ENCODE measurements at places on chromosomes 6 and 20. TPM values are rescaled to one million over a fixed set of nuclear protein-coding genes. Genes with fewer than 3 reads are reported as not detected.

- no peak for DNase-seq
These were observed 193.6 kb downstream of the EDN1 start for GRCh38 chr6:12483712-12484111.

GRCh38 chr6:137724018-137724403, 143.0 kb upstream of the TNFAIP3 start:
- no peak for DNase-seq

GRCh38 chr6:54074578-54075195, 36.6 kb upstream of the MLIP start:
- no peak for DNase-seq

DNA sequence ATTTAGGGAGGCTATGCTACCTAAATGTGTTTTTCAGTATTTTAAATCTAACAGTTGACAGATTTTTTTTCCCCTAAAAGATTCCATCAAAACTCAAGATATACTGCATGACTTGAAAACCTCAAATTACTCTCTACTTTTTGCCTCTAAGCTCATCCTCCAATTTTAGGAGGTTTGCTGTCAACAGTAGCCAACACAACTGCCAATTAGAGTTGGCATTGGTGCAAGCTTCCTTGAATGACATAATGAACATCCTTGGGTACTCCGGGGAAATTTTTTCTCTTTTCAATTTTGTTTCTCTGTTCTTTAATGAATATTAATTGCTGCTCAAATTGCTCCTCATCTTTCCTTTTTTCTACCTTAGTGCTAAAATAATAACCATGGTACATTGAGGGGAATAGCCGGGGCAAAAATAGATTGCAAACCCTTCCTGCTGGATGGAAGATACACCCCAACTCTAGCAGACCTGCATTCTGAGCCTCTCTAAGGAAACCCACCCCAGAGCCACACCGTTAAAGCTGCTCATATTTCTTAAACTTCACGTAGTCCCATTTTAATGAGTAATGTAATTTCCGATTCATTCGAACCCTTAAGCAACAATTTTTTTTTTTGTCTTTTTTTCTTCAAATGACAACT, 34.3 kb downstream of the SLC22A23 start:
- no peak for DNase-seq

DNA sequence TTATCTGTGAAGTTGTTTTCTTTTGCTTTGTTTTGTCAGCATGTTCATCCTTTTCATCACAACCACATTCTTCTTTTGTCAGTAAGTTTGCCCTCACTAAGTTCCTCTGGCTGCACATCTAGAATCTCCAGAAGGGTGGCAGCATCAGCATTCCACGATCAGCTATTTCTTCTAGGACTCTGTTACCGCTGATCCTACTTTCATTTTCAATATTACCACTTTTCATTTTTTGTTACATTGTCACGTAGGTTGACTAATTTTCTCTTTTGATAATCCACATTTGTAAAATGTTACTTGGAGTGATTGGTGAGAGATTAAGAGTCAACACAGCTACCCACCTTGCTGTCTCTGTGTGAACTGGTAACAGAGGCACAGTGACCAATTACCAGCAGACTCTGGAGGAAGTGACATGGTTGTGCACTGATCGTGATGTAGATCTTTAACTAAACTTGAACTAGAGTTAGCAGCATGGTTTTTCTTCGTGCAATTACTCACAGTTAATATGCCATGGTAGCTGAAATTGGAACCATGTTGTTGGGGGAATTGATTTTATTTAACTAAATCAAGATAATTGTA, 307.9 kb upstream of the SLC35B3 start:
- DNase-seq: no peak

DNA sequence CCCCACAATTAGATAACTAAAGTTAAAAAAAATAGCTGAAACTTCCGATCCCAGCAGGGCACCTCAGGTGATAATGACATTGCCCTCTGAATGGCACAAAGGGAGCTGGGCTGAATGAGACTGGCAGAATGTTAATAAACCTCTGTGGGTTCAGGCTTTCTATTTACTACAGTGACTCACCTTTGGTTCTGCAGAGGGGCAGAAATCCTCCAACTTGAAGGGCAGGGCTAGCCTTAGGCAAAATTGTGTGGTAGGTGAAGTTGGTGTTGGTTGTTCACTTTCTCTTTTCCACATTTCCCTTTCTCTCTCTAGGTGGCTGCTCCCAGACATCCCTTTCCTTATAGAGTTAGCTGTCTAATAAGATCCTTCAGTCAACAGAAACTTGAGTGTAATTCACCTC, 625.2 kb downstream of the EPM2A start:
- no peak for DNase-seq

DNA sequence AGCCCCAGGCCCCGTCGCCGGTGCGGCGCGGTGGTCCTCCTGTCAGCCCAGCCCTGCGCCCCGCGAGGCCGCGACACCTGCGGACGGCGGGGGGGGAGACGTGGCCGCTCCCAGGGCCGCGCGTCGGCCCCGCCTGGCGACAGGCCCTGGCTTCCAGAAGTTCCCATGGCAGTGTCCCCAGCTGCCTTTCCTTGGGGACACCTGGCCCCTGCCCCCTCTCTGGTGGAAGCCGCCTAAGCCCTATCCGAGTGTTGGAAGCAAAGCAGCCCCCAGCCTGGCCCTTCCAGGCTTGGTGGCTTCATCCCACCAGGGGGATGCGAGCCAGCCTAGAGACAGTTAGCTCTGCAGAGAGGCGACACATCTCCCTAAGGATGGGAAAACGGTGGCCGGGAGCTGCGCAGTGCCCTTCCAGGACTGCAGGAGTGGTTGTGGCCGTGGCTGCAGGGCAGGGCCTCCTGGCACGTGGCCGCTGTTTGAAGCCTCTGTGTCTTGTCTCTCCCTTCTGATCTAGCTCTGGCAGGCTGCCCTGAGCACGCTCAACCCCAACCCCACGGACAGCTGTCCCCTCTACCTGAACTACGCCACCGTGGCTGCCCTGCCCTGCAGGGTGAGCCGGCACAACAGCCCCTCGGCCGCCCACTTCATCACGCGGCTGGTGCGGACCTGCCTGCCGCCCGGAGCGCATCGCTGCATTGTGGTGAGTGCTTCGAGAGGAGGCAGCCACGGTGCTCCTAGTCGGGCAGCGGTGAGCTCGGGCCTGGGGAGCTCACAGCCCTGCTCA, 816 bp downstream of the NPEPL1 start:
- DNase-seq: no peak

DNA sequence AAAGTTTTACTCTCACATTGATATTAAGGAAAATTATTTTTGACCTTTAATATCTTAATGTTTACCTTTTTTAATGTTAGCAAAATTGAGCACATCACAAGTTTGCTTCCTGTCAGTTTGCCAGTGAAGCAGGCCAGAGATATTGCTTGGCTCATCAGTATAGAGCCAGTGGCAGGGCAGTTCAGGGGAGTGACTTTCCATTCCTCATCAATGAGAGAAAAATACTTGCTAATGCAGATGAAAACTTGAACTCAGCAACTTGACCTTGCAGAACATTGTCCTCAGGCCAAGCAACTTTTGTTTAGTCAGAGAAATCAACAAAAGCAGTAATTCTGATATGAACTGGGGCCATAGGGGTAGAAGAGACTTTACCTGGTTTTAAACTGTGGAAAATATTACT, 6.9 kb downstream of the TAB2 start:
- no peak for DNase-seq

DNA sequence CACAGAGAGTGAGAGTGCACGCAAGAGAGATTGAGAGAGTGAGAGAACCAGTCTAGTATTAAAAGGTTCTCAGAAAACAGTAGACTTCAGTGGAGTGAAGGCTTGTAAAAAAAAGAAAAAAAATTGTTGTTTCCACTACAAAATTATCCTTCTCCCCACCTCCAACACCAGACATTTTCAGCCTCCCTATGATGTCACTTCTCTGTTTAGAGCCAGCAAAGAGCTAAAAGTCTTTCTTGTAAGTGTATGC, 77.8 kb downstream of the BACH2 start:
- peak; percentile 73 for DNase-seq

DNA sequence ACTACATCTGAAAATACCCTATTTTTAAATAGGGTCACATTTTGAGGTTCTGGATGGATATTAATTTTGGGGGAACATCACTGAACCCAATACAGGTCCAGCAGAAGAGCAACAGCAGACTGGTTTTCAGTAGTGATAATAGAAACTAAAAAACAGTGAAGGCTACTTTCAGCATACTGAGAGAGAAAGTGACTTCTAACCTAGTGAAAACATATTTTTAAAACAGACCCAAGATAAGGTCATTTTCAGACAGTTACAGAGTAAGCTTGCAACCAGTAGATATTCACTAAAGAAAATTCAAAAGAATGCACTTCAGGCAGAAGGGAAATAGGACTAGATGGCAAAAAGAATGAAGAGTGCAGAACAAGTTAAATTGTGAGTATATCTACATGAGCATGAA, 42.0 kb upstream of the TMEM244 start:
- DNase-seq: no peak

DNA sequence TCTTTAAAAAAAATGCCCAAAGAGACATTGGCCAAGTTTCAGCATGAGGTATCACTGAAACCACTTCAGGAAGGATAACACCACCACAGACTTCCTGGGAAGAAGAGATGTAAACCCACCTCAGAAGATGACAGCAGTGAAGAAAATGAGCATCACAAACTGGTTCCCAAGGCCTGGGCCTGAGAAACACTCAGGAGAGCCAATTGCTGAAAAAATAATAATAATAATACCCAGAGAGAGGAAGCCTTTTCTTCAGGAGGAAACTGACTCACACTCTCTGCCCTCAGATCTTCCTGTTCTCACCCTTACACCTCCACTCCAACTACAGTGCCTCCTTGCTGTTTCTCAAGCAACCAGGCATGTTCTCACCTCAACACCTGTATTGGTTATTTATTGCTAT, 68.1 kb upstream of the MAFB start:
- DNase-seq: peak; percentile 17

DNA sequence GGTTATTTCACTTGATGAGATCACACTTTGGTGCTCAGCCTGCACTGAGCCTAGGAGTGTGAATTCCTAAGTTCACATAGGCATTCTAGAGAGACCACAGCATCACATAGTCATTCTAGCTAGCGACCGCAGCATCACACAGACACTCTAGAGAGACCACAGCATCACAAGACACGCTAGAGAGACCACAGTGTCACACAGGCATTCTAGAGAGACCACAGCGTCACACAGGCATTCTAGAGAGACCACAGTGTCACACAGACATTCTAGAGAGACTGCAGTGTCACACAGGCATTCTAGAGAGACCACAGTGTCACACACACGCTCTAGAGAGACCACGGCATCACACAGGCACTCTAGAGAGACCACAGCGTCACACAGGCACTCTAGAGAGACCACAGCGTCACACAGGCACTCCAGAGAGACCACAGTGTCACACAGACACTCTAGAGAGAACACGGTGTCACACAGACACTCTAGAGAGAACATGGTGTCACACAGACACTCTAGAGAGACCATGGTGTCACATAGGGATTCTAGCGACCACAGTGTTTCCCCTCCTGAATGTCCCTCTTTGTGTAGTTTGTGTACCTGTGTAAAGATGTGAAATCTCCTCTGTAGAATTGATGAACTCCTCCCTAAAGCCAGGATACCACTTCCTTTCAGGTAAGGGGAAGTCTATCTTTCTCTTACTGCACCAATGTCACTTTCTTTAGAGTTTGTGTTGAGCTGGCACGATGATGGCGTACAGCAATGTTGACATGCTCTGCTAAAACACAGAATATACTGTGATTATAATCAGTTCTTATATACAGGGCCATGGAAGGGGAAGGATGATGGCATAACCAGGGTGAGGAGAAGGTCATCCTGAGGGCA, 169.4 kb downstream of the ZDHHC14 start:
- peak; percentile 77 for DNase-seq

- no peak for DNase-seq
These were observed 34.9 kb downstream of the GSTA2 start for GRCh38 chr6:52728394-52728793.

The CYP39A1 gene
- polyA plus RNA-seq: not detected

The CCDC170 gene
- not detected for polyA plus RNA-seq

The TFAP2D gene
- polyA plus RNA-seq: 0.16 TPM

The ARMH2 gene
- 0.78 TPM for polyA plus RNA-seq

The PGC gene
- polyA plus RNA-seq: not detected

The FERMT1 gene
- polyA plus RNA-seq: not detected

The THBD gene
- not detected for polyA plus RNA-seq

The PNPLA1 gene
- polyA plus RNA-seq: not detected

The SLC22A16 gene
- not detected for polyA plus RNA-seq

The GSTA5 gene
- not detected for polyA plus RNA-seq

The EDEM2 gene
- polyA plus RNA-seq: 48.4 TPM

The OPRL1 gene
- 0.49 TPM for polyA plus RNA-seq
